ENCODE measurements at places on chromosomes 16 and 17.

- no peak for DNase-seq
Observed at GRCh38 chr16:28058839-28059589, 4.5 kb downstream of the GSG1L start.

DNA sequence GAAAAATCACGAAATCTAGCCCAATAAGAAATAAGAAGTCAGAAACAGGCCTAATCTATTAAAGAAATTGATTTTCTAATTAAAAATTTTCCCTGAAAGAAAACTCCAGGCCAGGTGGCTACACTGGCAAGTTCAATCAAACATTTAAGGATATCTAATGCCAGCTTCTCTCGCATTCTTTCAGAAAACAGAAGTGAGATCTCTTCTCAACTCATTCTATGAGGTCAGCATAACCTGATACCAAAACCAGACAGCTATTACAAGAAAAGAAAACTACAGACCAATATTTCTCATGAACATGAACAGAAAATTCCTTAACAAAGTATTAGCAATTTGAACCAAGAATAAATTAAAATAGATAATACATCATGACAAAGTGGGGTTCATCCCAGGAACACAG, 52.4 kb downstream of the AXIN2 start:
- no peak for DNase-seq

DNA sequence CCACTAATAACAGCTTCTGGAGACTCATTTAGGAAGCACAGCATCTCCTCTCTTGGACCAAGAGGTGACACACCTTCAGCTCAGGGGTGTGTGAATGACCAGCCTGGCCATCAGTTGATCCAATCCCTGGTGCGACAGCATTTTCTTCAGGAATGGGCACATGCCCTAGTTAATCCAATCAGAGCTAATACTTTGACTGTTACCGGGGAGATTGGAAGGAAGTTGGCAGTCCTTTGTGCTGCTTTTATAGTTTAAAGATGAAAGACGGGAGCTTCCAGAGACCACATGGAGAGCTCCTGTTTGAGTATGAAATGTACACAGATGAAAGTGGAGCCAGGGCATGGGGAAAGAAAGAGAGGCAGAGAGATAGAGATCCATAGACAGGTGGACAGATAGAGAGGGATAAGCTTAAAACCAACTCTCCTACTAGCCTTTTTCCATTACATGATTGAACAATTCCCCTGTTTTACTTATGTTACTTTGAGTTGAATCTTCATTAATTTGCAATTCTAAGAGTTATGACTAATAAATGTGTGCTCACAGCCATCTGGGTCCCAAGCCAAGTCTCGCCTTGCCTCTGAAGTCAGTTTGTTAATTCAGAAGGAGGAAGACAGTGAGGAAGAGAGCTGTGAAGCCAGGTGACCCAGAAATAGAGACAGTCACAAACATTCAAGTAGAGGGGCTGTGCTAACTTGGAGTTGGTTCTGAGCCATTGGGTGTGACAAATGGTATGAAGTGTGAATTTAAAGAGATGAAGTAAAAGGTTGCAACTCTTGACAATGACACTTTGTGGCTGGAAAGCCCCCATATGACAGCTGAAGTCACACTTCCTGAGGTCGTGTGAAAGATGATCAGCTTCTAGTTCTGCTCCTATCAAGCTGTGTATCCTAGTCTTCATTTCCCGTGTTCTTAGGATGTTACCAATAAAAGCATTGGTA, 120.0 kb upstream of the GOT2 start:
- no peak for DNase-seq

DNA sequence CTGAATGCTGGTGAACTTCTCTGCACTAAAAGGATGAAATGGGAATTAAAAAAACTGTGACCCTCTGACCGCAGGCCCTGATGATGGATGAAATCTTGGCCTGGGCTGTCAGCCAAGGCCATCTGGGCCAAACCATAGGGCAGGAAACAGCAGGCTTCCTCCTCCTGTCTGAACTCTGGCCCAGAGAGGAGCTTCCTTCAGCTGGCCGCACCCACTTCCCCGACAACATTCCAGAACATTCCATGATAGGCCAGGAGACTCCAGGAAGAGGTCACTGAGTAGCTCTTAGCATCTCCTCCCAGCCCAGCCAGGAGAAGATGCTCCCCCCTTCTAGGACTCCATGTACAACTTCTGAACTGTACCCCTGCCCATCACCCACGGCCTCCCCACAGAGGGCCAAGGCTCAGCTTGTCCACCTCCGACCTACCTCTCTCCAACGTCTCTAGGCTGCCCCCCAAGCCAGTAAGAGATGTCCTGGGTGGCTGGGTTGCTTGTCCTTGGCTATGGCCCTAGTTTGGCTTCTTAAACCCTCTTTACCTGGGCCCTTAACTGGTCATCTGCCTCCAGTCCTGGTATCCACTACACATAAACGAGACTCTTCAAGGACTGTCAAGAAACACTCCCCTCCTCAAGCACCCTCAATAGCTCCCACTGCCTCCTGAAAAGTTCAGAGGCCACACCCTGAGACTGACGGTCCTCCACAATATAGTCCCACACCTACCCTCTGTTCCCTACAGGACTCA, 1.7 kb downstream of the RPH3AL start:
- DNase-seq, result no peak

- DNase-seq, result no peak
Observed at GRCh38 chr16:84052071-84052622, 9.6 kb upstream of the SLC38A8 start.

DNA sequence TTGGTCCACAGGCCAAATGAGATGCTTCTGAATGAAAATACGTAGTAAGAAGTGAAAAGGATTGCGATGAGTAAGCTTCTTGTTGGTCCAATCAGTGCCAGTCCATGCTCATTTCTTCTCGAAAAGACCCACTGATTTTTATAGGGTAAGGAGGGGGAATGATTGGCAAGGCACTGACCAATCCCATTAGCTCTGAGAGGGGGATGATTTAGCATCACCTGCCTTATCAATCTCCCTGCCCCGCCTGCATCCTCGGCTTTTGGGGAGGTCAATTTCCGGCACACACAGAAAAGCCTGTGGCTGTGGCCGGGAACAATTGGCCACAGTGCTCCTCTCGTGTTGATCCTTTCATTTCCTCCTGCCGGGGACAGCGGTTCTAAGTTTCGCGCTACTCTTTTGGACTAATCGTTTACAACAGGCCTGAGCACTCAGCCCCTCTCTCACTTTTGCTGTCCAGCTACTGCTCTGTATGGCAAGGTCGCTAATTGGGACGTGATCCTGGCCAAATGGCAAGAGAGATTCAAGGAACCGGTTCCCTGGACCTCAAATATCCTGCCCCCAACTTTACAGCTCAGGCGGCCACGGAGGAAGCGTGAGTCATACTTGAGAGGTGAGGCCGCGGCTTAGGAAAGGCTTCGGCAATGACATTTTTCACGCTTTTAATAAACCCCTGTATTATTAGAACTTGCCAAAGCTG, 43.1 kb downstream of the TBX4 start:
- DNase-seq, result no peak

DNA sequence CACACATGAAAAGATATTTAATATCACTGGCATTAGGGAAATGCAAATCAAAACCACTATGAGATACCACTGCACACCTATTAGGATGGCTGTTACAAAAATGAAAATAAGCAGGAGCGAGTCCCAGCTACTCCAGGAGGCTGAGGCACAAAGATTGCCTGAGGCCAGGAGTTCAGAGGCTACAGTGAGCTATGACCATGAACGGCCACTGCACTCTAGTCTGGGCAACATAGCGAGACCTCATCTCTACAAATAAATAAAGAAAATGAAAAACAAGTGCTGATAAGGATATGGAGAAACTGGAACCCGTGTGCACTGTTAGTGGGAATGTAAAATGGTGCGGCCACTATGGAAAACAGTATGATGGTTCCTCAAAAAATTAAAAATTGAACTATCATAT, 23.6 kb downstream of the KIFC3 start:
- DNase-seq, result no peak

GRCh38 chr17:4881761-4882555, 17.4 kb upstream of the C17orf107 start:
- peak; percentile 65 for DNase-seq

DNA sequence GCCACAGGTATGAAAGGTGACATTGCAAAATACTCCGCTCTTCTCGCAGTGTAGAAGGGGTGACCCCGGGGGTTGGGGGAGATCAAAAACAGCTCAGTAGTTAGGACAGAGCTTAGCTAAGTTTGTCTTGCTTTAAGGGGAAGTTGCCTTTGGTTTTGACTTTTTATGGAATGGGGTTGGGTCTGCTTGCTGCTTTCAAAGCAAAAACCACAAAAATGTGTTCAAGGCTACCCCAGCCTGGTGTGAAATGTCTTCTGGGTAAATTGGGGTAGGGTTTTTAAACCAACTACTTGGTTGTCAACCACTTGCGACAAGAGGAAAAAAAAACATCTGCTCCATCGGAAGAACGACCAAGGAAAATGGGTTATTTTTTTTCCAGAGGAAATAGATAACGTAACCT, 6.2 kb downstream of the FUS start:
- DNase-seq, result no peak

GRCh38 chr16:70708366-70709246, 22.8 kb upstream of the MTSS2 start:
- no peak for DNase-seq

DNA sequence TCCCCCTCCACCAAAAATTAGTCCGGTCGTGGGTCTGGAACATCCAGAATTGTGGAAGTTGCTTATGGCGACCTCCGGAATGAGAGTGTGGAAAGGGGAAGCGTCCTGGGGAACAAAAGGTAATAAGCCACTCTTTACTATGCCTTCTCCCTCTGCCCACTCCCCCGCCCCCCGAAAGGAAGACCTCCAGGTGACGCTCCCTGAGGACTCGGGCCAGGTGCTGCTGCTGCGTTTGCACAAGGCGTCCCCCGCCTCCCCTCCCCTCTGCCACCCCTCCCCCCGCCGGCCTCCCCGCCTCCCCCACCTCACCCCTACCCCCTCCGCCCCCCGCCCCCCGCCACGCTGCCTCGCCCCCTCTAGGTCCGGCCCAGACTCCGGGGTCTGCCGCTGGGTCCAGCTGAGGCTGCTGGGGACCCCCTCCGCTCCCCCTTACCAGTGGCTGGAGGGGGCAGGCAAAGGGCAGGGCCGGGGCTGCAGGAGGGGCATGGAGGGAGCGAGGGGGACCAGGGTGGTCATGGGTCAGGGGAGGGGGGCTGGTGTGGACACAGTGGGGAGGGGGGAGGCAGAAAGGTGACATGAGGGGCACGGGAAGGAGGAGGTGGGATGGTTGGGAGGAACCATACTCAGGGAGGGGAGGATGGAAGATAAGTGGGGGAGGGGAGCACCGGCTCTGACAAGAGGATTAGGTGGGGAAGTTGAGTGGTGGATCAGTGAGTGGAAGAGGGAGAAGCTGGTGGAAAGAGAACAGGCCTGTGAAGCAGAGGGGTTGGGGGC, 23.6 kb downstream of the ALOX12B start:
- DNase-seq, result no peak

- no peak for DNase-seq
Observed at GRCh38 chr17:4859816-4860625, 26.9 kb downstream of the MINK1 start.

- no peak for DNase-seq
Observed at GRCh38 chr17:32731556-32732295, 145.2 kb downstream of the MYO1D start.

DNA sequence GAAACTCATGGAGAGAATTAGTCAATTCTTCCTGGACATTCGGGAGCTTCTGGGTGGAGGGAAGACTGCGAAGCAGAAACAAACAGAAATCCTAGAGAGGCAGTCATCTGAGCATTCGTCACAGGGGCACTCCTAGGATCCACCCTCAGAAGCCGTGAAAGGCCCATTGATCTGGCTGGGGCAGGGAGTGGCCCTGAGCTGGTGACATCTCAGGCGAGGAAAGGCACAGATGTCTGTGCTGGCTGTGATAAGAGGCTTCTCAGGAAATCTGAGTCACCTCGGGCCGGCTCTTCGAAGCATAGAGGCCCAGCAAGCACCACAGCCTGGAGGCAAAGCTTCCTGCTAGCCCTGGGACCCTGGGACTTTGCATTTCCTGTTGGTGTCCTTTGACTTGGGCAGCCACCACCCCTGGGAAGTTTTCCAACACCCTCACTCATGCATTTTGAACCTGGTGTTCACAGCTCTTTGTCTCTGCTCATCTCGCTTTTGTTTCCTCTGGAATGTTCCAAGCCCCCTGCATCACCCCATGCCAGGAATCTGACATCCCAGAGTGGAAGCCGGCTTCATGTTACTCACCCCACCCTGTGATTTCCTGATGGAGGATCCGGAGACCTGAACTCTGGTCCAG, 23.3 kb upstream of the CDRT4 start:
- peak; percentile 10 for DNase-seq

GRCh38 chr17:80631142-80632045, 86.8 kb downstream of the RPTOR start:
- DNase-seq, result no peak

- no peak for DNase-seq
Observed at GRCh38 chr16:28100810-28101532, 37.5 kb upstream of the GSG1L start.

DNA sequence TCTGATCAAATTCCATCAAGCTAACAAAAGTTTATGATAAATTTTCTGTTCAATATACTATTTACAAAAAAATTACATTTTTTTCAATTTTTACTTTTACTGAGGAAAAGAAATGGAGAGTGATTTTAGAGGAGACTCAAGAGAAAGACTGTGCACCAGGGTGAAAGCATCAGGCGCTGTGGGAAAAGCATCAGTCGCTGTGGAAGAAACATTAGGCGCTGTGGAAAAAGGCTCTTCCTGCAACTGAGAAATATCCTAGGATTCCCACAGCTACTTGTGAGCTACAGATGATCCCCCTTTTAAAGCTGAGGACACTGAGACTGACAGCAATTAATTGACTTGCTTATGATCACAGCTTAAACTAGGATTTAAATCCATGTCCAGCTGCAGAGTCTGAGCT, 4.9 kb downstream of the ANKFY1 start:
- no peak for DNase-seq

Data from nephron progenitor cell (in vitro differentiated cells).